ENCODE measurements at places on chromosomes 1 and 21. TPM values are rescaled to one million over a fixed set of nuclear protein-coding genes. Genes with fewer than 3 reads are reported as not detected.

DNA sequence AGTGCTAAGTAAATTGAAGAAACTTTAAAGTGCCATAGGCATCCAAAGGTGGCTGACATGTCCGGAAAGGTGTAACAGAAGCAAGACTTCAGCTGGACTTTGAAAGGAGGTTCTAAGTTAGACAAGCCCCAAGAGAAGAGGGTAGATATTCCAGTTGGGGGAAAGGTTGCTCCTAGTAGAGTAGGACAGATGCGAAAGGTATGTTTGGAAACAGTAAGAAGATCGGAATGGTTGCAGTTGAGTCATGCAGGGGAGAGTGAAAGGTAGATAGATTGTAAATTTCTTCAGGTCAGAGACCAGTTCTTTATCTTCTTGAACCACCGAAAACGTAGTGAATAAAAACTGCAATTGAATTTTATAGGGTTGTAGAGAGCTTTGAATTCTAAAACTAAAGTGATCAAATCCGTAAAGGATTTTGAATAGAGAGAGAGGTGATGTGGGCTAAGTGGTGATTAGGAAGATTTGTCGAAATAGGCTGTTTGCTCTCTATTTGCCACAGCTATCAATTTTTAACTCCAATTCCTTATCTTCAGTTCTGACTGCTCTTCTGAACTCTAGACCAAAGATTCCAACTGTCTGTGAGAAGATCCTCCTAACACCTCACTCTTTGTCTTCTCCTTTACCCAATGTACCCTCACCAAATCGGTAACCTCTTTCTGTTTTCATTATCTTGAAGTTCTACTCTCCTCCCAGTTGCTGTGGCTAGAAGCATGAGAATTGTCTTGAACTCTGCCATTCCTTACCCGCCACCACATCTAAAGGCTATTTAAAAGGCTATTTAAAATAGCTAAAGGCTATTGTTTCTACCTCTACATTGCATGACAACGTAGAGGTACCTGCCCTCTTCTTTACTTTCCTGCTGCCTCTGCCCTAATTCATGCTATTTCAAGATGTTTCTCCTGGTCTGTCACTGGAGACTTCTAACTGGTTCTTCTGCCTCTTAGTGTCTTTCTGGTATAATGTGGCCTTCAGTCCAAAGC lies 16.7 kb downstream of the MACF1 start:
- no peak for DNase-seq

Gene MYOG
- total RNA-seq = not detected

DNA sequence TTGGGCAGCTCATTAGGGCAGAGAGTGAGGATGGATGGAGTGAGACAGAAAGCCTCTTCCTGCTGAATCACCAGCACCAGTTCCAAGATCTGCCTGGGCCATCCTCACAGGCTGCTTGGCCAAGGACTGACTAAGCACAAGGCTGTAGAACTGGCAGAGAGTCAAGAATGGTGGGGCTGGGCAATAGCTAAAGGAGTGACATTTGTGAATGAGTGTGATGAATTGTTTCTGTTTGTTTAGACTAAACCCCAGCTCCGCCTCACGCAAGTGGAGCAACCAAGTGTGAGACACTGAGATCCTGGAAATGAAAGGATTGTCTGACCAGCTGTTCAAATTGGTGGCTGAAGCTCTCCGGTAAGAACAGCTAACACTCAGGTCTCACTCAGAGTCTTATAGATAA lies 38.6 kb downstream of the BRINP2 start:
- DNase-seq = peak; percentile 58

Gene LRIF1
- 4.9 TPM for total RNA-seq

DNA sequence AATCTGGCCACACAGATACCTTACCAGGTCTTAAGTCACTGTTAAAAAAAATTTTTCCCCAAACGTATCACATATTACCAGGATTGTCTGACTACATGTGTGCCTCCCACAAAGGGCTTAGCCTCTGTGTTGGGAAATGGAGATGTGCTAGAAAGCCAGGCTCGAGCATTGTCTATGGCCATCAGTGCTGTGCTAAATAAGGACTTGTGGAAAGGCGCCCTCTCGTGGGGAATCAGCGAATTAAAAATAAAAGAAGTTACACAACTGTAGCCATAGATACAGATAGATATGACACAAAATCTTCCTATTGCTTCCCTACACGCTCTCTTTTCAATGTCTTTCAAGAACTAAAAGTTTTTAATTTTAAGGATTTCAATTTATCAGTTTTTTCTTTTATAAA lies 47.5 kb upstream of the CRNN start:
- no peak for DNase-seq

DNA sequence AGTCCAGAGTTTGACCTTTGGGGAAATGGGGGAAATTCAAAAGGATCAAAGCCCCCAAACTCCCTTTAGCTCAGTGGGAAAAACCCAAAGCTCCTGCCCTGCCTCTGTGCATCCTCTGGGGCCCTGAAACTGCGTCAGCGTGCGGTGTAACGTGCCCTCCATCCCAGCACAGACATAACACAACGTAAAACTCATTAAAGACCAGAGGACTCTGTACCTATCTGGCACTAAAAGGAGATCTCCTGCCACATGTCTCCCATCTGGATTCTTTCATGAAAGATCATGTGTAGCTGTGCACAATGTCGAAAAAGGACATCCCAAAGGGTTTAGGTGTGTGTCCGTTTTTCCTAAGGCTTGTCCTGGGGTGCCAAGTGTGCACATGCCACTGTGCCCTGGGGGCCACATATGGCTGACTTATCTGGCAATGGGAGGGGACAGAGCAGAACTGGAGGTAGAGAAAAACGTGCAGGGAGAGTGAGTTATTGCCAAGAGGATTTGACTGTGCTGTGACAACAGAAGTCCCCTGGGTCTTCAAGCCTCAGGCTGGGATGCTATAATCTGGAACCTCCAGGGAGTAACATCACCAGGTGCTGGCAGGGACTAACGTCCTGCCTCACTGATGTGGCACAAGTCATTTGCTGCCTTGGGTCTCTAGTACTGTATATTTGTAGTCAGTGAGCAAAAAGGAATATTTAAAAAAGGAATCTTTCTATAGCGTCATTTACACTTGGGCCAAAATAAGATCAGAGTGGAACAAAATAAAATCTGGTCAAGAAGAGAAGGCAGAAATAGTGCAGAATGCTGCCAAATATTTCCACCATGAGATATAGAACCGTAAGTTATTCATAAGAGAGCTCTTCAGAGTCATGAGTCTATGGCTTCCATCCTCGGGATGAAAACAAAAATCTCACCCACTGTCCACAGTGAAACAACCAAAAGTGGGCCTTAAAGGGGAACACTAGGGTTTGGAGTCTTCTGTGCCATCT lies 52.3 kb downstream of the ITPKB start:
- no peak for DNase-seq

- no peak for DNase-seq
Measured at GRCh38 chr1:23617084-23617521, 57.8 kb upstream of the ID3 start.

Gene UBE2G2
- 50.5 TPM for total RNA-seq

Gene S100B
- 0.78 TPM for total RNA-seq

DNA sequence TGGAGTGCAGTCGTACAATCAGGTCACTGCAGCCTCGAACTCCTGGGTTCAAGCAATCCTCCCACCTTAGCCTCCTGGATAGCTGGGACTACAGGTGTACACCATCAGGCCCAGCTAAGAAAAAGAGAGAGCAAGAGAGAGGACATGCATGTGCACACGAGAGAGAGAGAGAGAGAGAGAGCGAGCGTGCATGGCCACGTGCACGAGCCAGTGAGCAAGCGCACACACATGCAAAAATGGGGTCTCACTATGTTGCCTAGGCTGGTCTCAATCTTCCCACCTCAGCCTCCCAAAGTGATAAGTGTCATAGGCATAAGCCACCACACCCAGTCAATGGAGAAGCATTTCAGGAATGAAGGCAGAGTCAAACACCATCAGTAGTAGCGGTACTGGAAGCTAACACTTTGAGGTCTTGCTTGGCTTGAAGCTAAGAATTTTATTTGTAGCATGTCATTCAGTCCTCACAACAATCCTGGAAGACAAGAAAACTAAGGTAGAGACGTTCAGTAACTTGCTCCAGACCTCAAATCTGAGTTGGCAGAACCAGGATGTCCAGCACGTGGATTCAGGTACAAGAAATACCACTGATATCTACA lies 14.5 kb downstream of the GNB1 start:
- no peak for DNase-seq

- peak; percentile 69 for DNase-seq
Measured at GRCh38 chr1:27031235-27032118, 18.8 kb upstream of the TENT5B start.

DNA sequence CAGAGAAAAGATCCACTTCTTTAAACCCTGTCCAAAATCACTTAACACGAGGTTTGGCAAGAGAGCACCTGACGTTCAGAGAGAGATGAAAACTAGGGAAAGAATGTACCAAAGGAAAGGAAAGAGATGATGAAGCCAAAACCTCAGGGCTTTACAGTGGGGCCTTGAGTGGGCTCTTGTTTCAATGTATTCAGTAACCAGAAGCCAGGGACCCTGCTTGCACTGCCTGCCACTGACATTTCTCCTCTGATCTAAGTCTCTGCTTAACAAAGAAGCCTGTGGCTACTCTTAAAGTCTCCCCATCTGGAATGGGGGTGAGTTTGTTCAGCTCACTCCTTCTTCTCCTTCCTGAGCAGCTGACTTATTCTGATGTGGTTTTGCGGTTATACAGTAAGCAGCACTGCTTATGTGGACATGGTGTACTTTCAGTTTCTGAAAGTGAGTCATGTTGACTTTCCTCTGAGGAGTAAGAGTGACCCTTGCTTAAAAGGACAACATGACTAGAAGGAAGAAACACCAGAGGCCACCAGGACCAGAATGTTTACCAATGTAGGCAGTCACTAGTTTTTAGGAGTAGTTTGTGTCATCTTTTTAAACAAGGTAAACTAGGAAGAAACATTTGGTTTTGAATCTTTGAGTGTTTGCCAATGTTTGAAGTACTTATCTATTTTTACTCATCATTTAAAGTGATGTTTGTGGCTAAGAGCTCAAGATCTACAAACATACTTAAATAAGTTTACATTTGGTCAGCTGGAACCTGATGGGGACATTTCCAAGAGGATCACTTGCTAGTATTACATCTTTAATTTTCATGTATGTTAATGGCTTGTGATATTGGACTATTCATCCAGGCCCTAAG lies 87.4 kb downstream of the FASLG start:
- DNase-seq = no peak

- DNase-seq = no peak
Measured at GRCh38 chr1:68704800-68705443, 208.0 kb upstream of the DEPDC1 start.

Gene KRTAP12-2
- total RNA-seq = not detected

- DNase-seq = no peak
Measured at GRCh38 chr1:155196103-155196892, 11.4 kb downstream of the THBS3 start.

- DNase-seq = no peak
Measured at GRCh38 chr1:238469146-238469631, 578.5 kb upstream of the ZP4 start.

DNA sequence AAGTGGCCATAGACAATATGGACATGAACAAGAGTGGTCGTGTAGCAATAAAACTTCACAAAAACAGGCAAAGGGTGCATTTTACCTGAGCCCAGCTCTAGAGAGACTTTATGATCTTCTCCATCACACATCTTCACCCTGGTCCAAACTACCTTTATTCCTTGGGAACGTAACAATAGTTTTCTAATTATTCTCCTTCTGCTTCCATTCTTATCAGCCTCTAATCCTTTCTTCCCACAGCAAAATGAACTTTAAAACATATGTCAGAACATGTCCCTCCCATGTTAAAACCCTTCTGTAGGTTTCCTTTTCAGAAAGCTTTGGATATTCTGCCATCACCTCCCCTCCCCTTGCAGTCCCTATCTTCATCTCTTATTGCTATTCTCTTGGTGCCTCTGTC lies 395.2 kb upstream of the PLXNA2 start:
- DNase-seq = no peak

Gene PRMT6
- total RNA-seq = 4.5 TPM

DNA sequence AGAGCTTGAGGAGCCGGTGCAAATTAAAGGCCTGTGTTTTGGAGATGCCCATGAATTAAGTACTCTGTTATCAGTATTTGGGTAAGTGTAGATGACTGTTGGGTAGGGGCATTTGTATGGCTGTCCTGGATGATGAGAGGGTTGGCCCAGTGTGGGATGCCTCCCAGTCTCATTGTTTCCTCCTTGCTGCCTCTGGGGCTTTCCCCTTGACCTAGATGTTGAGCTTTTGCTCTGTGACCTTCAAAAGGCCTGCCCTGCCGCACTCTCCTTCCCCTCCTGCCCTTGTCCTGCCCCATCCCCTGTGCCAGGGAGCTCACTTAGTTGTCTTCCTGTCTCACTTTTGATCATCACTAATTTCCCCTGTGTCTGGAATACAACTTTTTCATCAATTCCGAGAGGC lies 10.0 kb downstream of the GALNT2 start:
- DNase-seq = no peak

GRCh38 chr1:203082571-203083462 lies 3.0 kb downstream of the MYOG start:
- no peak for DNase-seq

DNA sequence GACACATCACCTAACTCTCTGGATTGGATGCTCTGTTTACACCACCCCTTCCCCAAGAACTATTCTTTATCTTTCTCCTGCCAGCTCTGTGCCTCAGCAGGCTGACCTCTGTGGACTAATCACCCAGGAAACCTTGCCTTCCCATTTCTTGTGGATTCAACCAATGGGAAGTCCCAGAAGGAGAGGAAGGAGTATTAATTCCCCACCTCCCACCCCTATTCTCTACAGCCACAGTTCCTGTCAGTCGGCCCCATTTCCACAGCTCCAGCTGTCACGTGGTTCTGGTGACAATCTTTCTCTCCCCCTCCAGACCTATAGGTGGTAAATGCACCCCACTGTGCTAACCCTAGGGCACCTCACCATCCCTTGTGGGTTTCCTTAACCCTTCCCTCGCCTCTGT lies 46.8 kb upstream of the SSBP3 start:
- DNase-seq = no peak

Gene PTPRC
- total RNA-seq = 9.0 TPM

DNA sequence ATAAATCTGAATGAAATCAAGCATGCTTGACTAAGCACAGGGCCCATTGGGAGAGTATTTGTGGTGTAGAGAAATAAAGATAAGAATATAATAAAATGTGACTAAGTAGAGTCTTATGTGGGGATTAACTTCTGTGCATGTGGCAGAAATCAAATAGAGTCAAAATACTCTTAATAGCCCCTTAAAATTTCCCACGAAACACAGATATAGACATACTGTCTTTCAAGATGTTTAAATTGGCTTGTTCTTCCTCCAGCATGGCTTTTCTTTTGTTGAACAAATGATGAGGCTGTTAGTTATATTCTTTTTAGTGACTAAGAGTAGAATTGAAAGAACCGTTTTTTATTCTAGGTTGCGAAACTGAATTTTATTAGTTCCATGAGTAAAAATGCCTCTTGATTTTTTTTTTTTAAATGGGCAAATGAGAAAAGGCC lies 112.3 kb downstream of the RPS6KC1 start:
- no peak for DNase-seq

DNA sequence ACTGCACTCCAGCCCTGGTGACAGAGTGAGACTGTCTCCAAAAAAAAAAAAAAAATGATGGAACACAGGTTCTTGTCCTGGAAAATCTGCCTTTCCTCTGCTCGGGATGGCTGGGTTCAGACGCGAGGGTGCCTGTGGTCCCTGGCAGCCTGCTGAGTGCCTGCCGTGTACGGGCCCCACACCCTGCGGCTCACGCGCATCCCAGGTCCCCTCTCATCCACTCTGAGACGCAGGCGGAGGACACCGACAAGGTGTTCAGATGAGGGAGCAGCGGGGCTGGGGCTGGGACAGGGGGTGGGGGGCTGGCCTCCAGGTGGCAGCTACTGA lies 4.3 kb upstream of the ANKRD65 start:
- no peak for DNase-seq
